ENCODE measurements at places on chromosomes 6 and 20.

DNA sequence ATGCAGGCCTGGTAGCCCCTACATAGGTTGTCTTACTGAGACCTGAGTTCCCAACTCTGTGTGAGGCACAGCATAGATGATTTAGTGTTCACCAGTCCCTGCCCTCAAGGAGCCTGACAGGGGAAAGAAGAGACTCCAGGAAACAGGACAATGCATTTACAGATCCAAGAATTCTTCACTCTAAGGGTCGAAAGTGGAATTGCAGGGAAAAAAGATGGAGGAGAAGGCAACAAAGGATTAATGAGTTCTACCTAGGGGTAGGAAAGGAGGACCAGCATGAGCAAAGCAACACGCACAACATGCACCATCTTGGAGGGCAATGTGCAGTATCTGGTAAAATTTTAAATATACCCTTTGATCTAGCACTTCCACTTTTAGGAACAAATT is 5.9 kb downstream of the SPAG4 start:
- H3K27ac ChIP-seq, result no peak overlapping the region
- peaks cover 16% of the 10 kb centered on the region for H3K36me3 ChIP-seq
- H3K27me3 ChIP-seq, result no peaks in the 10 kb centered on the region
- H3K4me3 ChIP-seq, result no peak overlapping the region

DNA sequence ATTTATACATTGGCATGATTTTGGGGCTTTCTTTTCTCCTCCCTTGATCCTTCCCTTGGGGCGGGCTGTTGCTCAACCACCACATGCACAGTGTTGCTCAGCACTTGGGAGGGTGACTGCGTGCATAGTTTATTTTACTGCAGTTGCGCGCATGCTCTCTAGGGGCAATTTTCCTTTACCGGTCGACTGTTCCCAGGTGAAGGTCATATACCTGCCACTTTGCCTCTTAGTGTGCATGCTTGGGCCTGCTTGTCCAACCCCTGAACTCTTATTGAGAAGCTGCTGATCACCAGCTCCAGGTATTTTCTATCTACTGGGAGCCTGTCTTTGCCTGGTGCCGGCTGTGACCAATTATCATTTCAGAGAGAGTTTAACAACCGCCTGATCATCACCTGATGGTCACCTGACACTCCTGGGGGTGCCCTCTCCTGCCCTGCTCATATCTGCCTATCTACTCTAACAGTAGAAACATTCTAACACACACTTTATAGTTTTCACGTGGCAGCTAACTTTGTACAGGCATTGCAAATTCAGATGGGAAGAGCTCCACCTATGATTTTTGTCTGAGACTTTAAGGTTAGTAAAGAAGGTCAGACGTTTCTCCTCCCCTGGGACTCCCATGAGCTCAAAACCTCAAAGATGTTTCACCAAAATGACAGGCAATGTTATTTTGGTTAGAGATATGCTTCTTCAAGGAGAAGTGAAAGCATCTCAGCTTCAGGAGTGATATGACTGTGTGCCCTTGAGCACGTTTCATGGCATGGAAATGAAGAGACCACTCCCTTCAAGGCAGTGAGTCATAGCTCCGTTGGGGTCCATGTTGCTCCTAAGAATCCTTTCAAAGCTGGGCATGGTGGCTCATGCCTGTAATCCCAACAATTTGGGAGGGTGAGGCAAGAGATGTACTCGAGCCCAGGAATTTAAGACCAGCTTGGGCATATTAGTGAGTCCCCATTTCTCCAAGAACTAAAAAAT is 227.5 kb upstream of the MYLIP start:
- no peaks in the 10 kb centered on the region for H3K4me1 ChIP-seq
- no peak overlapping the region for H3K4me3 ChIP-seq
- H3K27me3 ChIP-seq, result no peaks in the 10 kb centered on the region
- H3K36me3 ChIP-seq, result no peaks in the 10 kb centered on the region
- H3K27ac ChIP-seq, result no peak overlapping the region

- H3K4me3 ChIP-seq, result no peak overlapping the region
- H3K4me1 ChIP-seq, result no peaks in the 10 kb centered on the region
- no peak overlapping the region for H3K27ac ChIP-seq
- no peaks in the 10 kb centered on the region for H3K36me3 ChIP-seq
- no peak for DNase-seq
- no peaks in the 10 kb centered on the region for H3K27me3 ChIP-seq
These were observed 20.8 kb downstream of the CRISP2 start for GRCh38 chr6:49692534-49692933.

DNA sequence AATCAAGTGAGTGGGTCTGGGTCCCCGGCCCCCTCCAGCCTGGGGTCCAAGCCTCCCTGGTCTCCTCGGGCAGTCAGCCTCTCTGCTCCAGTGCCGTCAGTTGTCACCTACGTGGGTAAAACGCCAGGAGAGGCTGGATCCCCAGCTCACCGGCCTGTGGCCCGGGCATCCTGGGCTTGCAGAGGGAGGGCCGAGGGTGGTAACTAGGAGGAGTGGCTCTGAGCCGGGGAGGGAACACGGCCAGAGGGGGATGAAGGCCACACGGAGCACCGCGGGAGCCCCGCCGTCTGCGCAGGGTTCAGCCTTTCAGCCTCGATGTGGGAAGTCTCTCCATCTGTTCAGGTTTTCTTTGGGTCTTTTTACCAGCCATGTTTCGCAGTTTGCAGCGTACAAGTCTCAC is 29.5 kb upstream of the BHLHE23 start:
- no peak overlapping the region for H3K4me3 ChIP-seq
- H3K36me3 ChIP-seq, result peaks cover 17% of the 10 kb centered on the region

DNA sequence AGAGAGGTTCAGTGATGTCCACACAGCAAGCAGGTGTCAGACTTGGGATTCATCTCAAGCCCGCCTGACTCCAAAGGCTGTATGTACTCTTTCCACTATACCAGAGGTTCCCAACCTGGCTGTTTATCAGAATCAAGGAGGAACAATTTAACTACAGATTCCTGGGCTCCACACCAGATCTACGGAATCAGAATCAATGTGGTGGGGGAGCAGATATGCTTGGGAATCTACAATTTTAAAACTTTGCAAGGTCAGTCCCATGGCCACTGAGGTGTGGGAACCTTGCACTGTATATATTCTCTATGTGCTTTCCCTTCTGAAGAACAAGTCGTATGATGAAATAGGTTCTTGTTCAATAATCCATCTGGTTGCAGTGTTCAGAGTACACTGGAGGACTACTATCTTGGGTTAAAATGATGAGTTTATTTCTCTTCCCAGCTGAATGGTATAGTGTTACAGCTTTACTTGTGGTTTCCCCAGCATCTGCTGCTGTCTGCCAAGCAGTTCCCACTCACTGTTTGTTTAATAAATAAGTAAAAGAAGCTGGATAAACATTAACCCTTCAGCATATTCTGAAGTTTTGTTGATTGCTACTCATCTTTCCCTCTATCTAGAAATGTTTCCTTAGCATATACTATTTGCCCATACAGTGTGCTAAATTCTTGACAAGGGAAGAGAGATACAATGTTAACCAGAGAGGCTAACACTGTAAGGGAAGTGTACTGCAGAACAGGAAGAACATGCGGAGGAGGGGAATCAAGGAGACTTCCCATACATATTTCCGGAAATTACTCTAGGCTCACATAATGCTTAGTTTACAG is 9.9 kb downstream of the TTI1 start:
- H3K27ac ChIP-seq, result no peak overlapping the region
- DNase-seq, result no peak
- peaks cover 49% of the 10 kb centered on the region for H3K36me3 ChIP-seq
- no peak overlapping the region for H3K4me3 ChIP-seq
- H3K4me1 ChIP-seq, result no peaks in the 10 kb centered on the region
- no peaks in the 10 kb centered on the region for H3K27me3 ChIP-seq

DNA sequence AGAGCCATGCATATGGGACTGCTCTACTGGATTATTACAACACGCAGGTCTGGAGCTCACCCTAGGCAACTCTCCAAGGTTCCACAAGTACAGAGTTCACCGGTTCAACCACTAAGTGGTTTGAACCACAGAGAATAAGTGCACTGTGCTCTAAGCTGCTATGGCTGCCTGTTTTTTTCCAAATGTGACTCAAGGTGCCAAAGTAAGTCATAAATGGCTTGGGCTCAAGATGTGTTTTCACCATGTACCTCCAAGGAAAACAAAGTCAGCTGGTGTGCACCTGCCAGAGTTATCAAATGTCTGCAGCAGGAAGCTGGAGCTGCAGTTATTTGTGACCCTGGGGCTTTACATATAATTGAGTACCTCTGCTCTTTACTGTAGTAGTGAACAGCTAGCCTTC is 76.7 kb downstream of the PREP start:
- H3K36me3 ChIP-seq, result peaks cover 96% of the 10 kb centered on the region
- no peak overlapping the region for H3K27ac ChIP-seq
- DNase-seq, result no peak
- no peaks in the 10 kb centered on the region for H3K27me3 ChIP-seq
- no peaks in the 10 kb centered on the region for H3K4me1 ChIP-seq

DNA sequence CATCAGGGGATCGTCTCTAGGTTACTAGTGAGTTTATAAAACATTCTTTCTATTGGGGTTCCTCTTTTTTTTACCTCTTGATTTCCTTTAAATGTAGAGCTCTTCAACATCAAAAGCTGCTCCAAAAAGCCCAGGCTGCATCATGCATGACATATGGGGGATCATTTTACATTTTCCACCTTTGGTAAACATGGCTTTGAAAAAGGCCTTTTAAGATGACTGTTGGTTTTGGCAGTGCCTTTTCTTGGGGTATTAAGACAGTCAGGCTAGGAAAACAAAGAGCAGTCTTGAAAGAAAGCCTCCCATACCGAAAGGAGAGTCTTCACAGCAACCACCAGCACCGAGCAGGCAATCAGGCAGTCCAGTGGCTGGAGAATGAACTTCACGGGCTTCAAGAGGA is 73.2 kb downstream of the NPEPL1 start:
- H3K4me1 ChIP-seq, result no peaks in the 10 kb centered on the region
- no peak for DNase-seq
- H3K36me3 ChIP-seq, result no peaks in the 10 kb centered on the region
- H3K4me3 ChIP-seq, result no peak overlapping the region
- H3K27ac ChIP-seq, result no peak overlapping the region

DNA sequence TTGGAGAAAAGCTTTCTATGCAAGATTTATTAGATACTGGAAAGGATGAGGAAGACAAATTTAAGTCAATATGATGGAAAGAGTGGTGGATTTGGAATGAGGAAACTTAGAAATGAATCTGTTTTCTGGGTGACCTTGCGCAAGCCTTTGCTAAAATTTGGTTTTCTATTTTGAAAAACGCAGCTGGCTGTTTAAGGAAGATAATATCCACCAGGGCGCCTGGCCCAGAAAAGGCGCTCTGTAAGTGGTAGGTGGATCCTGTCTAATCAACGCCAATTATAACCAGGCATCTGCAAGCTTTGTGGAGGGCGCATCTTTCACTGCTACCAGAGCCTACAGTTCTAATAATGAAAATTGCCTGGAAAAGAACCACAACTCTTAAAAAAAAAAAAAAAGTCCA is 398 bp upstream of the SPATS1 start:
- H3K27me3 ChIP-seq, result peaks cover 33% of the 10 kb centered on the region
- no peak overlapping the region for H3K4me3 ChIP-seq

DNA sequence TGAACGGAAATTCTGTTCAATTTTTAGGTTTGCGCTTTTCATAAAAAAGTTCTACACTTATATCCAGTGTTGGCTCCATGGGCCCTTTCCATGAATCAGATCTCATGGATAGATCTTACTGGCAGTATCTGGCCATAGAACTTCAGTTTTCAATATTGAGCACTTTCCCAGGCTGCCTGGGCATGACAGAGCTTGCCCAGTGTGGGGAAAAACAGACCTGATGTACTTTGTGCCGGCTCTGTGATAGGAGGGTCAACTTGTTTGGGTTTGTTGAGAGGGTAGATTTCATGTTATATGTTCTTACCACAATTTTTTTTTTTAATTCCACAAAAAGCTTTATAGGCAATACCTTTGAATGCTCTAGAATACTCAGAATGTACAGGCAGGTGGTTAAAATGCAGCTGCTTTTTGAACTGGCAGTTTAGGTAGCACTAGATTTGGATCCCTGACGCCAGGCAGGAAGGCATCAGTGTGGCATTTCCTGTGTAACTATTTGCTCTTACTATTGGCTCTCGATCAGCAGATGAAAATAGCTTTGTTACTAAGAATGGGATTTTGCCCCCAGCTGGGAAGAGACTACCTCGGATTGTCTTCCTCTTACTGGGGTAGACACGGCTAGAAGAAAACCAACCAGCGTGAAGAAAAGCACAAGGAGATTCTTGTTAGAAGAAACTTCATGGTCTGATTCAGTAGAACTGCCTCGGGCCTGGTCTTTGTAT is 404.9 kb upstream of the SOX4 start:
- H3K27me3 ChIP-seq, result no peaks in the 10 kb centered on the region
- H3K4me1 ChIP-seq, result peaks cover 81% of the 10 kb centered on the region
- DNase-seq, result peak; percentile 81
- peak overlapping the region; percentile 93 for H3K27ac ChIP-seq
- no peak overlapping the region for H3K4me3 ChIP-seq
- H3K36me3 ChIP-seq, result no peaks in the 10 kb centered on the region

- H3K27me3 ChIP-seq, result peaks cover 4% of the 10 kb centered on the region
- H3K27ac ChIP-seq, result no peak overlapping the region
- no peak for DNase-seq
- no peaks in the 10 kb centered on the region for H3K4me1 ChIP-seq
- no peaks in the 10 kb centered on the region for H3K36me3 ChIP-seq
These were observed 90.6 kb downstream of the TIAM2 start for GRCh38 chr6:155085582-155086257.

Measured in DND-41 (cell line).